H54 (cell line): ENCODE measurements at places on chromosomes 2 and 18.

- no peak for DNase-seq
These were observed 19.6 kb upstream of the DNAH7 start for GRCh38 chr2:196088203-196088602.

GRCh38 chr18:69491576-69491975, 90.9 kb downstream of the DOK6 start:
- DNase-seq = no peak

DNA sequence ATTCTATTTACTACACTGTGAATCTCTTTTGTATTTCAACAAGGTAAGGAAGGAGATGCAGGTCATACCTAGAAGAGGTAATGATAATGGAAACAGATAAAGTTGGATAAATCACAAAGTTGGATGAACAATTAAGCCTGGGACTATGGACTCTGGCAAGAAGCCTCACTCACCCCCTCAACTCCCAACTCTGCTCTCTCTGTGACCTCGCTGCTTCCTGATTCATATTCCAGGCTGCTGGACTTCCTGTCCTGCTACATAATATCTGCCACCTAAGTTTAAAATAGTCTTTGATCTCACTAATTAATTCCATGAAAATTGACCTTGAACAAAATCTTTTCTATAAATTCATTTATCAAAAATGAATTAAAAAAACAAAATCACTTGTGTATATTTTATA, 215.3 kb downstream of the CALCRL start:
- no peak for DNase-seq

DNA sequence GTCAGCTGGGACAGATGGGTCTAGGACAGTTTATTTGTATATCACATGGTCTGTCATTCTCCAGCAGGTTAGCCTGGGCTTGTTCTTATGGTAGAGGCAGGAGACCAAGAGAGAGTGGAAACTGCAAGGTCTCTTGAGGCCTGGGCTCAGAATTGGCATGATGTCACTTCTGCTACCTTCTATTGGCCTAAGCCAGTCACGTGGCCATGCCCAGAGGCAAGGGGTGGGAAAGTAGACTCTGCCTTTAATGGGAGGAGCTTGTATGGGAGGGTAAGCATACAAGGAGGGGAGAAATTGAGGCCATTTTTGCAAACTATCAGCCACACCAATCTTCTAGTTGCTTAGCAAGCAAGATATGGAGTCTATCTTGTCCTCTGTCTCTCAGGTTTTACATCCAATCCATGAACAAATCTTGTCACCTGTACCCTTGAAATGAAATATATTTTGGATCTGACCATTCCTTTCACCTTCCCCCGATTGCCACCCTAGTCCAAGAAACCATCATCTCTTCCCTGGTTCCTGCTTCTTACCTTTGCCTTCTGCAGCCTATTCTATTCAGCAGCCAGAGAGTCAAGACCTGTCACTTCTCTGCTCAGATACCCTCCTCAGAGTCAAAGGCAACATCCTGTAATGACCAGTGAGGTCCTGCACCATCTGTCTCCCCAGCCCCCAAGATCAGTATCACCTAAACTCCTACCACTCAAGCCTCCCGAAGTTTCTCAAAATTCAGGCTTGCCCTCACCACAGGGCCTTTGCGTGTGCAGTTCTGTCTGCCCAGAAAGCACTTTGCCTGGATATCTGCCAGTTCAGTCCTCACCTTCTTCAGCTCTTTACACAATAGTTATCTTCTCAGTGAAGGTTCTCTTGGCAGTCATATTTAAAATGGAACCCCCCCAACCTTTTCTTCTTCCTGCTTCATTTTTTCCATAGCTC, 240.0 kb downstream of the LOXHD1 start:
- peak; percentile 15 for DNase-seq

DNA sequence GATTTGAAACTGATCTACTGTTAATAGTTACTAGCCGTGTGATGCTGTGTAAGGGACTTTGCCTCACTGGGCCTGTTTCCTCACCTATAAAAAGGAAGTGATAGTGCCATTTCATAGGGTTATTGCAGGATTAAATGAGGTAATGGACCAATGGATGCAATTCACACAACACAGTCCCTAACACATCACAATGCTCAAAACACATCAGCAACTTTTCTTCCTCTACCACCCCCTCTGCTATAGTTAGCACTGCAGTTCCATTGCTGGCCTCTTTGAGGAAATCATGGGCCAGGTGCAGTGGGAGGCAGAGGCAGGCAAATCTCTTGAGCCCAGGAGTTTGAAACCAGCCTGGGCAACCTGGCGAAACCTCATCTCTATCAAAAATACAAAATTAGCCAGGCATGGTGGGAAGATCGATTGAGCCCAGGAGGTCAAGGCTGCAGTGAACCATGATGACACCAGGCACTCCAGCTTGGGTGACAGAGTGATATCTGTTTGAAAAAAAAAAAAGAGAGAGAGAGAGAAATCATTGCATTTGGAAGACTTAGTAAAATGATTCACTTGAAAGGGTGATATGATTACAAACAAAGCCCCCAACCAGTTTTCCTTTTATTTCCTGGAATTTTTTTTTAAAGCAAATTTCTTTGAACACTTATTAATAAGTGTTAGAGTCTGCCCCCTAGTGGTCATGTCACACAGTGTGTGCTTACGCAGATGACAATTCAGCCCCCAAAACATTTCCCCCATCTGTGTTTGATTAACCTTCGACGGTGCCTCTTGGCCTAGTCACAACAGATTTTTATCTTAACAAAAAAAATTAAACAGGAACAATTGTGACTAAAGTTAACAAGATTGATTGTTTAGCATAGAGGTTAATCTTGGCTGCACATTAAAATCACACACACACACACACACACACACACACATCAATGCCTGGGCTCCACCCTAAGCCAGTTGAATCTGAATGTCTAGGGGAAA, 88.6 kb upstream of the BCL11A start:
- peak; percentile 14 for DNase-seq

GRCh38 chr2:204019572-204020501, 83.3 kb downstream of the ICOS start:
- peak; percentile 18 for DNase-seq

DNA sequence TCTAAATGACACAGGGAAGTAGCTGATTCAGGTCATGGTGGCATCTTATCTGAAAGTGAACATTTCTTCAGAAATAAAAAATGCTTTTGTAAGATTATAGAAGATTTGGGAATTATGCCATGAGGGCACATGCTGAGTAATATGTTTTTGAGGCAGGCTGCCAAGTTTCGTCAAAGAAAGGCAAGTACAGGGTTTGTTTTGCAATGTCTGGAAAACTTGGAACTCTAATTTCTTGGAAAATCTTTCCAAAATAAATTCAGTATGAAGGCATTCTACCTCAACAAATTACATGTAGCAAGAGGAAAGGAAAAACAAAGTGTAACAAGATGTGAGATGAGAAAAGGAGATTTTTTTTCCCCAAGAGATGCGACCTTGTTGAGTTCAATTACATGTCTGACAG, 167.7 kb downstream of the PLCL1 start:
- no peak for DNase-seq

GRCh38 chr2:156399224-156399949, 36.8 kb upstream of the GPD2 start:
- DNase-seq = no peak

DNA sequence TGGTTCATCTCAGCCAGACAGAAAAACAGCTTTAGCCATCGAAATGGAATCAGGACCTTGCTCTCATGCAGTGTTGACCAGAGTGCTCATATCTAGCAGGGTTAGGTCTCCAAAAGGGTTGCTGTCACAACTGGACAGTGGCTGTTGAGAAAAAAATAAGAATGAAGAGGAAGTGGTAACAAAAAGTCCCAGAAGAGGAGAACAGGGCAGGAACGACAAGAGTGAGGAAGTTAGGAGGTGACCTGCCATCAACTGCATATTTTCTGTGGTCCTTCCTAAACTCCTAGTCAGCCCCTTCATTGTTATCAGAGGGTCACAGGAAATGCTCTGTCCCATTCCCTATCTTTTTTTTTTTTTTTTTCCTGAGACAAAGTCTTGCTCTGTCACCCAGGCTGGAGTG, 188.1 kb upstream of the LINC00305 start:
- DNase-seq = no peak

GRCh38 chr2:164430166-164430783, 191.0 kb downstream of the GRB14 start:
- DNase-seq = no peak

DNA sequence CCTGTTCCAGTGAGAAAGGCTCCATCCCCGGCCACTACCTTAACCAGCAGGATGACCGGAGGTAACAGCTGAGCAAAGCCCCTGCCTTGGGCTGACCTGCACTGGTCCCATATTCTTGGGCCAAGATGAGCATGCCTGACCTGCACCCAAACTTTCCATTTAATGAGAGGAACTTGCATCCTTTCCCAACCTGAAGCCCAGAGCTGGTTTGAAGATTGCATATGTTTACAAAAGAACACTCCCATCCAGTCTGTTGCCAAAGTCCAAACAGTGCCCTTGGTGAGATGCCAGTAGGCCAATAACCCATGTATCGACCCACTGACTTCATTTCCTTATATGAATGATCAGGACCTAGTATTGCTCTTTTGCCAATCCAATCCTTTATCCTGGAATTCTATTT, 5.5 kb upstream of the NPAS2 start:
- no peak for DNase-seq

- no peak for DNase-seq
These were observed 63.6 kb downstream of the COX7A2L start for GRCh38 chr2:42297322-42297936.

DNA sequence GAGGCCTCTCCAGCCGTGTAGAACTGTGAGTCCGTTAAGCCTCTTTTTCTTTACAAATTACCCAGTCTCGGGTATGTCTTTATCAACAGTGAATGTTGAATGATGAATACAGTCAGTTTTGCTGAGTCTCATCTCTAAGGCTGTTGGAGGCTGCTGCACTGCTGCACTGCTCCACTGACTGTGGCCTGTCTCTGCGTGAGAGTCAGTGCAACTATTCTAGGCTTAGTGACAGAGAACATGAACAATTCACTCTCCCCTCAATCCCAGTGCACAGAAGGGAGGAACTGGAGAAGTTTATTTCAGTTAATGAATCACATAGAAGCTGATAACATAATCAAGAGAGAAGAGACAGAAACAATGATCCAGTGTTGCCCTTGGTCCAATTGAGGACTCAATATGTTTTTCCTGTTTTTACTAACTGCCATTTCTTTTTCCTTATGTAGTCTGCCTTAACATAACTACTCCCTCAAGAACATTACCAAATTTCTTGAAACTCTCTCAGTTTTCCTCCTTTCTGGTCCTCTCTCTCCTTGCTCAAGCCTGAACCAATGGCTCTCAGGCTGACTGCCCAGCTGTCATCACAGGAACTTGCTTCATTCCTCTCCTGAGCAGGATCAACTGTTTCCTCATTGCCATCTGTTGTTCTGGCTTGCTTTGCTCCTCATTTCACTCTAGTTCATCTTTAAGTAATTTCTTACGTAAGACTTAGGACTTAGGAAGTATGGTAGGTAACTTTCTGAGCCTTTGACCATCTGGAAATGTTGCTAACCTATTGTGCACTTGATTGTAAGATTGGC, 483.2 kb downstream of the METTL4 start:
- DNase-seq = no peak
